NCI-H1105 (cell line): ENCODE measurements at places on chromosomes 1 and 21.

GRCh38 chr1:223245411-223245810 is 102.4 kb upstream of the TLR5 start:
- no peak for DNase-seq

DNA sequence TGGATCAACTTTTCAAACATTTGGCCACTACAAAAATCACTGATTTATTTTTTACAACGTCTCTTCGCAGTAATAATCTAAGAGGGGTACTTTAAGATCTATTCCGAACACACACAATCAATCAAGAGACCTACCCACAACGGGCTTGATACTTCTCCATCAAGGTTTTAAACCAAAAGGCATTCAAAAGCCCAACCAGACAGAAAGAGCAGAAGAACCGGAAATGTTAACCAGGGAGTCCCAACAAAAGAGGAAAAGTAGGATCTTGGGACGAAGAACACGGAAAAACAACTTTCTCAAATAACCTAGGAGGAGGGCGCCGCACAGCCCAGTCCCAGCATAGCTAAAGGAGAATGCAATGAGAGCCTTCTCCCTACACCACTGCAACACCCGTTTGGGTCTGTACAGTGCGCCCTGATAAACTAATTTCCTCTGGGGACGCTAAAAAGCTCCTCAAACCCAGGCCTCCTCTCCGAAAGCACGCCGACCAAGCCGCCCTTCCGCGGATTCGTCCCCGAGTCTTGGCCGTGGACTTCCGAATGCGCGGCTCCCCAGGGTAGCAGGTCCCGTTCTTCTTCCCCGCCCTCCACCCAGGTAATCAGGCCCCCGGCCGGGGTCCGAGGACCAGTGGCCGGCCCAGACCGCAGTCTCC is 623 bp downstream of the RPL22 start:
- DNase-seq, result no peak

- no peak for DNase-seq
These were observed 102.3 kb downstream of the OMA1 start for GRCh38 chr1:58443986-58444868.

GRCh38 chr1:184296466-184297243 is 90.2 kb upstream of the C1orf21 start:
- no peak for DNase-seq

GRCh38 chr1:89351597-89352311 is 12.1 kb upstream of the GBP6 start:
- DNase-seq, result no peak

DNA sequence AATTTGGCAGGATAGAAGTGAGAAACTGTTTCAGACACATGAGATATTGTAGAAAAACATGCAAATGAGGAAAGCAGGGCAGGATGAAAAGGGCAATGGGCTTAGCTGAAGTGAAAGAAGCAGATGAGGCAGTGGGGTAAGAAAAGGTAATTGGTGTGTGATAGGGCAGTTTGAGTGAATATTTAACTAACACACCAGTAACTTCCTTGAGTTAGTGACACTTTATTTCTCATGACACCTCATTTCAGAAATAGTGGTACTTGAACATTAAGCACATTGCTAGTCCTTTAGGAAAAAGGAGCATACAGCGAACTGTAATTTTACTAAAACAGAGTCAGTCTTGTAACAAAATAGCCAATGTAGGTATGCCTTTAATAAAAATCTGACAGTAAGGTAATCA is 415.0 kb downstream of the DPYD start:
- DNase-seq, result no peak

DNA sequence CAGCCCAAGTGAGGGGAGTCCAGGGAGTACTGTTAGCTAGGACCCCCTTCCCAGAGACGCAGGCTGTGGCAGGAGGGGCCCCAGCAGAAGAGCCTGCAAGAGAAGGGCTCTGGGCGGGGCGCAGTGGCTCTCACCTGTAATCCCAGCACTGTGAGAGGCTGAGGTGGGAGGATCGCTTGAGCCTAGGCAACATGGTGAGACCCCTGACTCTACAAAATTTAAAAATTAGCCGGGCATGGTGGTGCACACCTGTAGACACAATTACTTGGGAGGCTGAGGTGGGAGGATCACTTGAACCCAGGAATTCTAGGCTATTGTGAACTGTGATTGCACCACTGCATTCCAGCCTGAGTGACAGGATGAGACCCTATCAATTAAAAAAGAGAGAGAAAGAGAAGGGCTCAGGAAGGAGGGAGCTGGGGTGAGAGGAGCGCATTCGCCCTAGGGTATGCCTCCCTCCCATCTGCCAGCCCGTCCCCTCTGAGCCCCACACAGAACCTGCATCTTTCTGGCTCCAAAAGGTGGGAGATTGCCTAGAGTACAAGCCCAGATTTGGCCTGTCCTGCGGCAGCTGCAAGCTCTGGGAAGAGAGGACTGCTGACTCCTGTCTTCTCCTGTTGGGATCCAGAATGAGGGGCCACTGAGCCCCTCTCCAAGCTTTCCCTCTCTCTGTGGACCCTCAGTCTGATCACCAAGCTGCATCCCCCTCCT is 3.6 kb downstream of the KCNQ4 start:
- DNase-seq, result no peak

GRCh38 chr1:110478886-110479285 is 27.9 kb downstream of the PROK1 start:
- no peak for DNase-seq

- DNase-seq, result peak; percentile 17
These were observed 121.2 kb downstream of the DUSP10 start for GRCh38 chr1:221620437-221621384.

- no peak for DNase-seq
These were observed 7.1 kb upstream of the PEF1 start for GRCh38 chr1:31651766-31652165.

DNA sequence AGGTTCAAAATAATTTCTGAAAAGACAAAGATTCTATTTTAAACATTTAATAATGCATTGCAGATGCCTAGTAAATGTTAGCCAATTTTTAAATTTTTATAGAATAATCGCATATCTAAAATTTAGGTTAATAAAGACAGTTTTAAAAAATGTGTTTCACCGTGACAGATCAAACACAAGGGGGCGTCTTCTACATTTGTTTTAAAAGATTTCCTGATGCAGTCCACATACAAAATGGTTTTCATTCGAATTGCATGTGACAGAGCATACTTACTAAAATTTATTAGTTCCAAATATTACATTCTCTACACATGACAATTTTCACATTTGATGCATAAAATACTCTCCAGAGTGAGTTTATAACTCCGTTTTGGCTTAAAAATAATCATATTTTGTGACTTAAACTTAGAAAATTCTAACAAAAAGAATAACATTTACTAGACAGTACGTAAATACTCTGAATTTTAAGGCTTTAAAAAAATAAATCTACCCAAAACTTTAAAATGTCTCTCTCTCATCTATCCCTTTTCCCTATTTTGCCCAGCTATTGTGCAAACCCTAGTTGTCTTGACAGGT is 75.5 kb downstream of the ADAMTS1 start:
- DNase-seq, result no peak

- DNase-seq, result no peak
These were observed 890 bp downstream of the GJC2 start for GRCh38 chr1:228150461-228151179.

- no peak for DNase-seq
These were observed 75.9 kb downstream of the DISP1 start for GRCh38 chr1:222890716-222891115.

DNA sequence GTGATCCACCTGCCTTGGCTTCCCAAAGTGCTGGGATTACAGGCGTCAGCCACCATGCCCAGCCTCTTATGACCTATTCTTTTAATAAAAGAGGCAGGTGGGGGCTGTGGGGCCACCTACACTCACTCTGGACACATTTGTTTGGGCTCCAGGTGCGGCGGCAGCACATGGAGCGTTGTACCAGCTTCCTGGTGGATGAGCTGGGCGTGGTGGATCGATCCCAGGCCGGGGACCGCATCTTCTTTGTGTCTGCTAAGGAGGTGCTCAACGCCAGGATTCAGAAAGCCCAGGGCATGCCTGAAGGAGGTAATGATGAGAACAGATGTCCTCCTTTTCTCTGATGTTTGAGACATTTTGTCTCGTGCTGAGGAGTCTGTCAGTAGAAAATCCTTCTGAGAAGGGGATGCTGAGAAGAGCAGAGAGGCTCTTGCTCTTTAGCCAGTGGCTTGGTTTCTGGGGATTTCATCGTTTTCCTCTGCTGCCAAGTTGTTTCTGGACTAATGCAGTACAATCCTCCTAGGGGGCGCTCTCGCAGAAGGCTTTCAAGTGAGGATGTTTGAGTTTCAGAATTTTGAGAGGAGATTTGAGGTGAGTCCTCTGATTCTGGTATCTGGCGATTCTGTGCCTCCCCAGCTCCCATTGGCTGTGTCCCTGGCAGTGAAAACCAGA is 17.9 kb upstream of the MIIP start:
- DNase-seq, result no peak

GRCh38 chr1:221888218-221888617 is 146.3 kb upstream of the DUSP10 start:
- DNase-seq, result no peak

- no peak for DNase-seq
These were observed 643.0 kb downstream of the KIF26B start for GRCh38 chr1:245797592-245798348.

DNA sequence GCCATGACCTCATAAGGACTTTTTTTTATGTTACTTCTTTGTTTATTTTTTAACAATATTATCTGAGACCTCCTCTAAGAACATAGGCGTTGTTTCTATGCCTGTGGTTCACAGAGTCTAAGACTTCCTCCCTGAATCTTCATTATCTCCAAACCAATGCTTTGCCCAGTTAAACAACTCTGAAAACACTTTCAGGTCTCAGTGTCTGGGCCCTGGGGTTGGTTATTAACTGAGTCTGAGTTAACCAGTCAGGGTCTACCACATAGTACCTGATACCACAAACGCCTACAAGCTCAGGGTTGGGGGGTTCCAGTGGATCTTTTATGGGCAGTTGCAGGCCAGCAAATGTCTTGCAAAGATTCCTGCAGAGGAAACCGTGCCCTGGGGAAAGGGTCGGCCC is 138.2 kb downstream of the AJAP1 start:
- DNase-seq, result no peak

GRCh38 chr1:32338637-32339145 is 2.7 kb upstream of the MARCKSL1 start:
- no peak for DNase-seq

DNA sequence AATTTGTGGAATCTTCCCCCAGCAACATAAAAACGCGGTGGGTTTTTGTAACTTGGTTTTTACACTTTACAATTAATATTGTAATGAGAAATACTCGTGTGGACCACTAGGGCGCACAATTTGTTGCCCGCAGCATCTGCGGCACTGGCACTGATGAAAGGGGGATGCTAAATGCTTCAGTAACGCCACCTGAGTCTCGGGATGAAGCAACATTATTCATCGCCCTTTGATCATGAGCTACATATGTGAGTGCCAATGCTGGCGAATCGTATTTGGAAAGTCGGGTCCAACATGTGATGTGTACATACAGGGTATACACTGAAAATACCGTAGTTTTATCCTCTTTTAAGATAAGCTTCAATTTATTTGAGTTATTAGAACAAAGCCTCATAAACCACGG is 34.2 kb upstream of the COX20 start:
- no peak for DNase-seq

GRCh38 chr1:8913457-8913856 is 32.2 kb upstream of the CA6 start:
- DNase-seq, result no peak

DNA sequence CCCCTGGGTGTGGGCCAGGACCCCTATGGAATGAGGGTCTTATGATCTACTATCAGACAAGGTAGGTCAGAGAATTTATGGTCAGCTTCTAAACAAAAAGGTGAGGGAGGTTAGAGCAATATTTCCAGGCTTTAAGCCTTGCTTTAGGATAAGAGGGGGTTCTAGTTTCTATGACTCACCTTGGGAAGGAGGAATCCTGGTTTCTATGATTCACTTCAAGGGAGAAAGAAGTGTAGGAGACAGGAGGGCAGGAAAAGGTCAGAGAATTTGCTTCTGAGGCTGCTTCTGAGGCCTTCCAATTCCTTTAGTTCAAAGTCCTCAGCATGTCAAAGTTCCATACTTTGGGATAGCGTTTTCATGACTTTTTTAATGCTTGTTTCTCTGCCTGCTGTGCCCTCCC is 35.2 kb downstream of the RGL1 start:
- DNase-seq, result no peak

GRCh38 chr1:78171736-78172590 is 126.2 kb downstream of the GIPC2 start:
- no peak for DNase-seq

DNA sequence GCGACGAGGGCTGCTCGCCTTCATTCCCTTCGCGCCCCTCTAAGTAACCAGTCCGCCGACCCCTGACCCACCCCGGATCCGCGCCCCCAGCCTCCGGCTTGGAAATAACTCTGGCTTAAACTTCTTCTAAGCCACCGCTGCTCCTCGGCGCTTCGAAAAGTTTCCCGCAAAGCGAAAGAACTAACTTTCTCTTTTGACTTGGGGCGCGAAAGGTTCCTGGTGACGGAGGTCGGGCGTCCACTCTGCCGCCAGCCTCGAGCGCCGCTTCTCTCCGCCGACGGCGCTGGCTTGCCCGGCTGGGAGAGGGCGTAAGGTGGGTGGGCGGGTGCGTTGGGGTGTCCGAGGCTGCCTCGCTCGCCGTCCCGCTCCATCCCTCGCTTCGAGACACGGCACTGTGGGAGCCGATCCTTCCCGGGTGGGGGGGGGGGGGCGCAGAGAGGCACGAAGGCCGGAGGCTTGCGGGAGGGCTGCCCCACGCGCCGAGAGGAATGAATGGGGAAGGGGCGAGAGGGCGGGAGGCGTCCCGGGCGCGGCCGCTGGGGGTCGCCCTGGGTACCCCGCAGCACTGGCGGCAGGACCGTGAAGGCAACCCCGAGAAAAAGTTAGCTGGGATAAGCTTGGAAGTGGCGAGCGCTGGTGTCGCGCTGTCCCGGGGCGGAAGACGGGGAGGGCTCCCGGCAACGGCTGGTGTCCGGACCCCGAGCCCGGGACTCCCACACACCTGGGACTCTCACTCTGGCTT is 569 bp downstream of the ATF3 start:
- peak; percentile 52 for DNase-seq

DNA sequence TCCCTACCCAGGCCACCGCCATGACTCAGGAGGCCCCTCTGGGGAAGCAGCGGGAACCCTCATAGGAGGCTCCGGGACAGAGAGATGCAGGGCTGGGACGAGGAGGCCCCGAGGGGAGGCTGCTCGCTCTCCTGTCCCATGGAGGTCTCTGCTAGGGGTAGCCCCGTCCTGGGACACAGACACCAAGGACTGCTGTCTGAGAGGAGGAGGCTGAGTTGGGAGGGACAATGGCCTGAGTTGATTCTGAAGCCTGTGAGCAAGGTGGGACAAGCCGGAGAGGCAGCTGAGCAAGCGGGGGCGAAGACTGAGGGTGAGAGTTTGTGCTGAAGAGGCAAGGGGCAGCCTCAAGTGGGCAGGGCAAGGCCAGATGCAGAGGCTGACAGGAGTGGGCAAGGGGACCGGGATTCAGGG is 17.4 kb downstream of the SLC27A3 start:
- DNase-seq, result no peak

- no peak for DNase-seq
These were observed 26.4 kb downstream of the CD48 start for GRCh38 chr1:160685266-160685665.

GRCh38 chr1:232978091-232978634 is 27.8 kb downstream of the NTPCR start:
- no peak for DNase-seq

GRCh38 chr1:2044510-2045319 is 5.5 kb upstream of the PRKCZ start:
- peak; percentile 45 for DNase-seq
